ENCODE measurements at places on chromosomes 6 and 20.

GRCh38 chr6:158597565-158597964 is 37.7 kb downstream of the TMEM181 start:
- no peak for DNase-seq

GRCh38 chr6:167966540-167966905 is 30.9 kb upstream of the KIF25 start:
- DNase-seq: no peak

DNA sequence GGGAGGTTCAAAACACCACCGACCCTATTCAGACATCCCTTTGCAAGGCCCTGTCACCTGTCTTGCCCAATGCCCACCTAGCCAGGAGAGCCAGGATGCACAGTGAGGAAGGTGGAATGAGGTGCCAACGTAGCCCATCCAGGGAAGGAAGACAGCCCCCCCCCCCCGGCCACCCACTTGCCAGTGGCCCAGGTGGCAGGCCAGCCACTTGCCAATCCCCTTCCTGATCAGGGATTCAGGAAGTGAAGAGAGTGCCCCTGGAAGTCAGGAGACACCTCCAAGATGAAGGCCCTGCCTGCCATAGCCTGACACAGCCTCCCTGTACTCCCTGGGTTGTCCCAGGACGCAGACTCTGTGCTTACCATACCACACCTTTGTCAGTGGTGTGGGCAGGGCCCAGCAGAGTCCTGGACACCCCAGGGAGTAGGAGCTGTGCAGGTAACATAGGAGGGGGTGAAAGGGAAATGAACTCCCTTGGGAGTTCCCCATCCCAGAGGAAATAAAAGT is 54.7 kb downstream of the MRPL14 start:
- no peak for DNase-seq

- peak; percentile 77 for DNase-seq
Observed at GRCh38 chr20:38446441-38447209, 11.5 kb upstream of the SNHG17 start.

GRCh38 chr6:154732538-154733182 is 556 bp upstream of the SCAF8 start:
- peak; percentile 52 for DNase-seq

GRCh38 chr6:37550191-37550831 is 50.6 kb upstream of the CCDC167 start:
- DNase-seq: no peak

- no peak for DNase-seq
Observed at GRCh38 chr6:105985098-105985815, 100.9 kb upstream of the PRDM1 start.

Data from amygdala (tissue), 56 donors.